ENCODE measurements at places on chromosomes 13 and 19.
A peak's percentile ranks its signal among the peaks of the same experiment; 100 is the strongest.

- no peak for DNase-seq
Measured at GRCh38 chr13:26202365-26202972, 19.6 kb downstream of the RNF6 start.

DNA sequence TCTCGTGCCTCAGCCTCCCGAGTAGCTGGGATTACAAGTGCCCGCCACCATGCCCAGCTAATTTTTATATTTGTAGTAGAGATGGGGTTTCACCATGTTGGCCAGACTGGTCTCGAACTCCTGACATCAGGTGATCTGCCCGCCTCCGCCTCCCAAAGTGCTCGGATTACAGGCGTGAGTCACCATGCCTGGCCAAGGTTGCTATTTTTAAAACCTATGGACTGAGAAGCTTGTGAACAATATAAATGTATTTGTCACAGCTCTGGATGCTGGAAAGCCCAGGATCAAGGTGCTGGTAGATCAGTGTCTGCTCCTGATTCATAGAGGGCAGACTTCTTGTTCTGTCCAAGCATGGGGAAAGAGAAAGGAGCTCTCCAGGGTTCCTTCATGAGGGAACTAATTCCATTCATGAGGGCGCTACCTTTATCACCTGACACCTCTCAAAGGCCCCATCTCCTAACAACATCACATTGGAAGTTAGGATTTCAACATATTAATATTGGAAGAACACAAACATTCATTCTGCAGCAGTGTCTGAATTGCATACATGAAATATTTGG is 16.1 kb downstream of the CARD8 start:
- no peak for DNase-seq

GRCh38 chr19:7863157-7863970 is 10.8 kb downstream of the PRR36 start:
- DNase-seq = no peak

GRCh38 chr13:50687545-50687944 is 155.9 kb downstream of the DLEU7 start:
- no peak for DNase-seq

DNA sequence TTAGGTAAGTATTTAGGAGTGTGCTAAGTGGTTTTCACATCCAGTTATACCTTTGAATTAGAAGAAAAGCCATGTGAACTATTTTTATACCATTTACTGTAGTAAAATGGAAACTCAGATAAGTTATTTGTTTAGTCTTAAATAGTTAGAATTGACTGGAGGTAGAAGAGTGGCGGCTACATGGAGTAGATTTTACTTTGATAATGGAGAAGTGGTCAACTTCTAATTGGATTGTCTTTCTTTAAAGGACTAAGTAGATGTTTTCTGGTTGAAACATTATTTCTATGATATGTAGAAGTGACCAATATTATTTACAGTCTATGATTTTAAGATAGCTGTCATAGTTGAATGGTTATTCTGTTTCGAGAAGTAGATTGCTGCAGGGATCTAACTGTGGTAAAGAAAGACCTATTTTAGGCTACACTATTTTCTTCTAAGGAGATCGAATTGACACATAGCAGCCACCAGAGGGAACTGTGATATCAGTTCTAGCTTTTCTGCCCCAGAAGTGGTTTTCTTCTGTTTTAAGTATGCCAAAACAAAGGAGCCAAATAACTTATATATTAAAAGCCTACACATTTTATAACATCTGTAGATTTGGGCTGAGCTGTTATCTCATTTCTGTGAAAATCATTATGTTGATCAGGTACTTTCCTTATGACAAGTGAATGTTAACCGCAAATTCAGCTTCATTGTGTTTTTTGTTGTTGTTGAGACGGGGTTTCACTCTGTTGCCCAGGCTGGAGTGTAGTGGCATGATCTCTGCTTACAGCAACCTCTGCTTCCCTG is 26.1 kb downstream of the ZMYM2 start:
- DNase-seq = no peak

DNA sequence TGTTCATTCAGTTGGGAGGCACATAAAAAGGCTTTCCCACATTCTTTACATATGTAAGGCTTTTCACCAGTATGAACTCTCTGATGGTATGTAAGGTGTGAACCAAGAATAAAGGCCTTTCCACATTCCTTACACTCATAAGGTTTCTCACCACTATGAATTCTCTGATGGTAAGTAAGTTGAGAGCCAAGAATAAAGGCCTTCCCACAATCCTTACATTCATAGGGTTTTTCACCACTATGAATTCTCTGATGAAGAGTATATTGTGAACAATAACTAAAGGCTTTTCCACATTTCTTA is 29.3 kb downstream of the ZNF571 start:
- DNase-seq = no peak

DNA sequence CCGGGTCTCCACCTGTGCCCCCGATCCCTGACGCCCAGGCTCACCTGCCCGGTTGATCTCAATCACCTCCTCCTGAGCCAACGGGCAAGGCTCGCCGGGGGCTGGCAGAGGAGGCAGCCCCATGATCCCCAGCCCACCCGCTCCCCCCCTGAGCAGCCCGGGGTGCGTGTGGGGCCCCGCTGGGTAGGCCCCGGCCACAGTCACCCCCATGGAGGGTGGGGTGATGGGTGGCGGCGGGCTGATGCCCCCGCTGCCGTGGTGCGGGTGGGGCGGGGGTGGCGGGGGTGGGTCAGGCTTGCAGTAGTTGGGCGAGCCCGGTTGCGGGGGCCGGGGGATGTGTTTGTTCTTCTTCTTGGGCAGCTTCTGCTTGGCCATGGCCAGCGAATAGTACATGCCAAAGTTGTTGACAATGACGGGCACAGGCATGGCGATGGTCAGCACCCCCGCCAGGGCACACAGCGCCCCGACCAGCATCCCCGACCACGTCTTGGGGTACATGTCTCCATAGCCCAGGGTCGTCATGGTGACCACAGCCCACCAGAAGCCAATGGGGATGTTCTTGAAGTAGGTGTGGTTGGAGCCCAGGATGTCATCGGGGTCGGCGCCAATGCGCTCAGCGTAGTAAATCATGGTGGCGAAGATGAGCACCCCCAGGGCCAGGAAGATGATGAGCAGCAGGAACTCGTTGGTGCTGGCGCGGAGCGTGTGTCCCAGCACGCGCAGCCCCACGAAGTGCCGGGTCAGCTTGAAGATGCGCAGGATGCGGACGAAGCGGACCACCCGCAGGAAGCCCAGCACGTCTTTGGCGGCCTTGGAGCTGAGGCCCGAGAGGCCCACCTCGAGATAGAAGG is 6.0 kb downstream of the KCNC3 start:
- DNase-seq = no peak

- peak; percentile 59 for DNase-seq
Measured at GRCh38 chr19:35211545-35212230, 16.9 kb downstream of the FAM187B start.

- no peak for DNase-seq
Measured at GRCh38 chr13:47066226-47066625, 169.4 kb upstream of the HTR2A start.

DNA sequence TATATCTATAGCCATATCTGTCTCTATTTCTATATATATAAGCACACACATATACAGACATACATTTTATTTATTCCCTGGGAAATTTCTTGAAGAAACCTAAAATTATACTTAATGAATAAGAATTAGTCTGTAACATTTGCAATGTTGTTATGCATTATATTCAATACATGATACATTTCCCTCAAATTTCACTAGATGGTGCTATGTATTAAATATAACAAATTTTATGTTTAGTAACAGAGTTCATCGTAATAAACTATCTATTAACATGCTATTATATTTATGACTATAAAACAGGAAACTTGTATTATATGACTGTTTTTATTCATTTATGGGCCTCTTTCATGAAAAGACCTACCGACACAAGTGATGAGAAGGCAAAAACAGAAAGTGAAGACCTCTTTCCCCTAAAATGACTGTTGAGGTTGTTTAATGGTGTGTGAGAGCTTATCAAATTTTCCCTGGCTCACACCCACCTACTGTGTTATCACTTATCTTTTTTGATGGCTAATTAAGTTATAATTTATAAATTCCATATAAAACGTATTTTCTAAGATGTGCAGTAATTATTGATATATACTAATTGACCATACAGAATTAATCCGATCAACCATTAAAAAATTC is 881.9 kb downstream of the SLITRK6 start:
- DNase-seq = no peak
